ENCODE measurements at places on chromosomes 5 and 9. TPM values are rescaled to one million over a fixed set of nuclear protein-coding genes. Genes with fewer than 3 reads are reported as not detected.
A peak's percentile ranks its signal among the peaks of the same experiment; 100 is the strongest.

The SCGB3A2 gene
- not detected for total RNA-seq

The ANKRD34B gene
- not detected for total RNA-seq

The GPBP1 gene
- total RNA-seq: 54.5 TPM

The LCN10 gene
- 4.1 TPM for total RNA-seq

The SLC34A1 gene
- not detected for total RNA-seq

The CDC20B gene
- total RNA-seq: not detected

The POU5F2 gene
- 0.15 TPM for total RNA-seq

The PCDHGA2 gene
- 1.6 TPM for total RNA-seq

The LHX3 gene
- total RNA-seq: not detected

The HTR4 gene
- total RNA-seq: 0.10 TPM

- H3K4me3 ChIP-seq: no peak overlapping the region
- H3K4me1 ChIP-seq: no peaks in the 10 kb centered on the region
- no peak overlapping the region for H3K27ac ChIP-seq
- peaks cover 18% of the 10 kb centered on the region for H3K36me3 ChIP-seq
Measured at GRCh38 chr5:80810425-80810824, 149.7 kb upstream of the RASGRF2 start.

- H3K27ac ChIP-seq: no peak overlapping the region
- DNase-seq: no peak
- no peak overlapping the region for H3K4me3 ChIP-seq
- H3K27me3 ChIP-seq: peaks cover 5% of the 10 kb centered on the region
Measured at GRCh38 chr5:153491856-153492255, 1.4 kb downstream of the GRIA1 start.

DNA sequence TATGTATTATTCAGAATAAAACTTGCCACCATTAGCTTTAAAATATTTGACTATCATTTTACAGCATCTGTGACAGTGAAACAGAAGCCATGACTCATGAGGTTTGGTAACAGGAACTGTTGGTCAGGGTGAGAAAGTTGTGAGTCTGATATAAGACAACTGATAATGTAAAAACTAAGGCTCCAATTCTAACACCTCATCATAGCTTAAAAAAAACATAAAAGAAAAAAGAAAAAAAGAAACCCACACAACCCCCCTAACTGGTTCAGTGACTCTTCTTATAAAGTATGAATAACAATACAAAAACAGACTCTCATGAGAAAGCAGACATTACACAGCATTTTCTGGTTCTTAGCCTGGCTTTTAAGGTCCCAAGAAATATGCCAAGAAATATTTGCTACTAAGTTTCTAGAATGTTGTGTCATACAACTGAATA is 85.8 kb downstream of the MRPS27 start:
- no peak for DNase-seq
- H3K4me3 ChIP-seq: no peak overlapping the region
- peaks cover 22% of the 10 kb centered on the region for H3K4me1 ChIP-seq
- peak overlapping the region; percentile 33 for H3K27ac ChIP-seq

GRCh38 chr5:181229996-181230395 is 6.9 kb downstream of the TRIM41 start:
- no peak overlapping the region for H3K27ac ChIP-seq
- peaks cover 4% of the 10 kb centered on the region for H3K4me1 ChIP-seq
- H3K27me3 ChIP-seq: no peaks in the 10 kb centered on the region
- H3K36me3 ChIP-seq: no peaks in the 10 kb centered on the region

DNA sequence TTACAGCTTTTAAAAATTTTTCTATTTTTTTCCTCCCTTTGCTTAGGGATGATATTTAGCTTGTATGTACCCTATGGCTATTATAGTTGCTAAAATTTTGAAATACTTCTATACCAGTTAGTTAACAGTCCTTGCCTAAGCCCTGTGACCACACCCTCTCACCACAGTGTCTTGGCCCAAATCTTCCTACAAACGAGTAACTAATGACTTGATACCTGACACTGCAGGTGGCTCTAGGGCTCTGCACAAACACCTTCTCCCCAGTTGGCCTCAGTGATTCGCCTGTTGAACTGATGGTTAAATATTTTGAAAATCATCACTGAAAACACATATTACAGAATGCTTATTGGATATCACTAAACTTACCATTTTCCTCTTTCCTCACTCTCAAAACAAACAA is 449.6 kb upstream of the CHD1 start:
- no peaks in the 10 kb centered on the region for H3K36me3 ChIP-seq
- no peaks in the 10 kb centered on the region for H3K27me3 ChIP-seq
- H3K27ac ChIP-seq: no peak overlapping the region
- no peak for DNase-seq
- H3K4me3 ChIP-seq: no peak overlapping the region
- no peaks in the 10 kb centered on the region for H3K4me1 ChIP-seq

GRCh38 chr5:151683986-151684588 is 2.6 kb downstream of the SPARC start:
- peak overlapping the region; percentile 89 for H3K27ac ChIP-seq
- H3K27me3 ChIP-seq: no peaks in the 10 kb centered on the region
- H3K4me1 ChIP-seq: peaks cover 55% of the 10 kb centered on the region
- H3K4me3 ChIP-seq: peak overlapping the region; percentile 78
- no peak for DNase-seq

GRCh38 chr5:92992073-92992472 is 588.9 kb downstream of the NR2F1-AS1 start:
- H3K4me1 ChIP-seq: no peaks in the 10 kb centered on the region
- H3K4me3 ChIP-seq: no peak overlapping the region
- no peaks in the 10 kb centered on the region for H3K36me3 ChIP-seq
- H3K27ac ChIP-seq: no peak overlapping the region
- no peak for DNase-seq
- no peaks in the 10 kb centered on the region for H3K27me3 ChIP-seq

- no peak for DNase-seq
- no peak overlapping the region for H3K4me3 ChIP-seq
- peaks cover 10% of the 10 kb centered on the region for H3K4me1 ChIP-seq
- H3K27me3 ChIP-seq: no peaks in the 10 kb centered on the region
- H3K27ac ChIP-seq: peak overlapping the region; percentile 66
- peaks cover 9% of the 10 kb centered on the region for H3K36me3 ChIP-seq
Measured at GRCh38 chr9:33924978-33925797, 108.2 kb downstream of the UBE2R2 start.

GRCh38 chr9:33211695-33212393 is 28.1 kb upstream of the SPINK4 start:
- DNase-seq: no peak
- H3K4me3 ChIP-seq: no peak overlapping the region
- peak overlapping the region; percentile 46 for H3K27ac ChIP-seq
- H3K4me1 ChIP-seq: peaks cover 7% of the 10 kb centered on the region

- DNase-seq: no peak
- H3K27me3 ChIP-seq: no peaks in the 10 kb centered on the region
- H3K4me1 ChIP-seq: no peaks in the 10 kb centered on the region
- H3K27ac ChIP-seq: no peak overlapping the region
Measured at GRCh38 chr9:27384262-27385014, 87.5 kb upstream of the EQTN start.

- no peaks in the 10 kb centered on the region for H3K4me1 ChIP-seq
- no peaks in the 10 kb centered on the region for H3K36me3 ChIP-seq
- no peak overlapping the region for H3K27ac ChIP-seq
- no peak for DNase-seq
Measured at GRCh38 chr5:30279237-30279636, 914.2 kb upstream of the CDH6 start.

DNA sequence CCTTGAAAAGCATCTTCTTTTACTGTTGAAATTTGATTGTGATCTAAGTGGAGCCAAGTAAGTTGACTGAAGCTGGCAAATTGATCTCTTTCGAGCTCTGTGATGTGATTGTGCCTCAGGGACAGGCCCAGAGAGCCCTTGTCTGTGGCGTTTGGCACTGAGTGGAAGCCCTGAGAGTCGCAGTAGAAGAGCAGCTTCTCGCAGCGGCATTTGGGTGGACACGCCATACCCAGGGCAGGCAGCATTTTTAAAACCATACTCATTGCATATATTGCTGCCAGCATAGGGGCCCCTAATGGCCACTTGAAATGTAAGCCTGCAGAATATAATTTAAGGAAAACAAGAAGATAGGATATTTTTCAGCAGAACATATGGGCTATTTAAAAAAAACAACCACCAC is 894 bp downstream of the LRRTM2 start:
- no peak for DNase-seq
- no peaks in the 10 kb centered on the region for H3K27me3 ChIP-seq
- H3K4me1 ChIP-seq: peaks cover 45% of the 10 kb centered on the region

DNA sequence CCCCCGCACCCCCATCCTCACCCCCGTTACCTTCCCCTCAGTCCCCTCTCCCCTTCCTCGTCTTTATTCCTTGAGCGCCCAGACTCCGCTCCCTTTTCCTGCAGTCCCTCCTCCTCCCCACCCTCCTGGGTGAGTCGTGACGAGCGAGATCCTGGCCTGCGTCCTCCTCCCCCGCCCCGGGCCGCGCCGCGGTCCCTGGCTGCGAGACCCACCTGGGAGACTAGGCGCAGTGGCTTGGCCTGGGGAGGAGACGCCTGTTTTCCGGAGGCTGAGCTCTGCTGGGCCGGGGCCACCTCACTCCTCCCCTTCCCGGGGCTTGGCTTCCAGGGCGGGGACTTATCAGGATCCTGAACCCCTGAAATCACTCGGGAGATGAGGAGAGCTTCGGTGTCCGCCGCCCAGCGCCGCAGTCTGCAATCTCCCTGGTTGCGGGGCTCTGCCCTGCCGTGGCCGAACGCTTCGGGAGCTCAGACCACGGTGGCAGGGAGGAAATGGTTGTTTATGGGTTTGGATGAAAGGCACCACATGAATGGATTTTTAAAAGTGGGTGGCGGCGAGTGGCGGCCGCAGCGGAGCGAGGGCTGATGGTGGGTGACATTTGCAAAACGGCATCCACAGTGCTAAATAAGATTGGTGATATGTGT is 984 bp downstream of the STXBP1 start:
- H3K27me3 ChIP-seq: no peaks in the 10 kb centered on the region
- peak overlapping the region; percentile 95 for H3K4me3 ChIP-seq
- peak; percentile 78 for DNase-seq

DNA sequence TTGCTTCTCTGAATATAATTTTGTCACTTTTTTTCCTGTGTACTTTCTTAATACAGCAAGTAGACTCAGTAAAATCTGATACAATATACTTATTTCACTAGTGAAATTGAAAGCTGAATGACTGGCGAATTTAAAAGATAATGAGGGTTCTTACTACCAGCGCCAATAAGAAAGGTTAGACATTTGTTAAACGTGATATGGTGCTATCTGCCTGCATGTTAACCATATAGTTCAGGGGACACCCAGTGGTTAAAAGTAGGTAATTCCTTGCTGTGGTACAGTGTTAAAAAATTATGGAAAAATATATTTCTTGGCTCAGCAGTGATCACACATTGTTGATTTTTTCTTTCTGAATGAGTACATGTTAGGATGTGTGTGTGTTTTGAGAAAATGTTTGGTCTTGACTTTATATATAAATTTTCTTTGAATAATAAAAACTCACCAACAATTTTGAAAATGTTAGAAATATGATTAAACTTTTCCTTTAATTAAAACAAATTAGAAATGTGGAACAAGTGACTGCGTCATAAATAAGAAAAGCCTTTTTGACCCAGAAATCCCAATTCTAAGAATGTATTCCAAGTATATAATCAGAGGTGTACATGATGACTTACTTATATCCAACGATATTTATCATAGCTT is 25.8 kb downstream of the CAST start:
- H3K4me1 ChIP-seq: peaks cover 23% of the 10 kb centered on the region
- no peak overlapping the region for H3K27ac ChIP-seq
- DNase-seq: no peak
- H3K36me3 ChIP-seq: peaks cover 8% of the 10 kb centered on the region
- H3K4me3 ChIP-seq: no peak overlapping the region

DNA sequence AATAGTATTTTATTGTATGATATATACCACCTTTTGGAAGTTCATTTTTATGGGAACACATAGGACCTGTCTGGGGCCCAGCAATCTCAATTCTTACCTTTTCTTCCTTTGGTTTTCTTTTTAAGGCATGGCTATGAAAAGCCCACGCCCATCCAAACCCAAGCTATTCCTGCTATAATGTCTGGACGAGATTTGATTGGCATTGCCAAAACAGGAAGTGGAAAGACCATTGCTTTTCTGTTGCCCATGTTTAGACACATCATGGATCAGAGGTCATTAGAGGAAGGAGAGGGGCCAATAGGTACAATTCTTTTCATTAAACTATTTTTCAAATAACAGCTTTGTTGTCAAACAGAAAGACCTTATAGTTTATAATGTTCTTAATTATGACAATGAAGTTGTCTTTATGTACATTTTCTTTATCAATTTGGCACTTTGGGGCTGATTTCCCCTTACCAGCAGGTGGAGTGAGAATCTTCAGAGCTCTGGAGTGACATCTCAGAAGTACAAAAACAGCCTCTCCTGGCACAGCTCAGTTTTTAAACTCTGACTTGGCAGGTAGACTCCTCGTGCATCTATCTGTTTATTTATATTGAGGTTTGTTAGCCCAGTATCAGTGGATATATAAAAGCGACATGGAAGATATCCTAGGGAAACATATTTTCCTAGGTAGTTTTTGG is 25.8 kb downstream of the DDX46 start:
- no peaks in the 10 kb centered on the region for H3K4me1 ChIP-seq
- DNase-seq: no peak
- no peak overlapping the region for H3K4me3 ChIP-seq
- peaks cover 98% of the 10 kb centered on the region for H3K36me3 ChIP-seq
- no peaks in the 10 kb centered on the region for H3K27me3 ChIP-seq

GRCh38 chr5:31645420-31646081 is 6.6 kb downstream of the PDZD2 start:
- H3K4me1 ChIP-seq: no peaks in the 10 kb centered on the region
- no peak for DNase-seq
- H3K4me3 ChIP-seq: no peak overlapping the region
- no peaks in the 10 kb centered on the region for H3K36me3 ChIP-seq
- H3K27me3 ChIP-seq: no peaks in the 10 kb centered on the region
- H3K27ac ChIP-seq: no peak overlapping the region

GRCh38 chr9:99016681-99017387 is 73.1 kb downstream of the COL15A1 start:
- peaks cover 4% of the 10 kb centered on the region for H3K36me3 ChIP-seq
- no peaks in the 10 kb centered on the region for H3K27me3 ChIP-seq
- no peak for DNase-seq
- H3K27ac ChIP-seq: no peak overlapping the region
- H3K4me1 ChIP-seq: no peaks in the 10 kb centered on the region
- H3K4me3 ChIP-seq: no peak overlapping the region
